ENCODE measurements at places on chromosomes 11 and 22.

GRCh38 chr11:12679471-12679870 lies 5.2 kb downstream of the TEAD1 start:
- DNase-seq: no peak

DNA sequence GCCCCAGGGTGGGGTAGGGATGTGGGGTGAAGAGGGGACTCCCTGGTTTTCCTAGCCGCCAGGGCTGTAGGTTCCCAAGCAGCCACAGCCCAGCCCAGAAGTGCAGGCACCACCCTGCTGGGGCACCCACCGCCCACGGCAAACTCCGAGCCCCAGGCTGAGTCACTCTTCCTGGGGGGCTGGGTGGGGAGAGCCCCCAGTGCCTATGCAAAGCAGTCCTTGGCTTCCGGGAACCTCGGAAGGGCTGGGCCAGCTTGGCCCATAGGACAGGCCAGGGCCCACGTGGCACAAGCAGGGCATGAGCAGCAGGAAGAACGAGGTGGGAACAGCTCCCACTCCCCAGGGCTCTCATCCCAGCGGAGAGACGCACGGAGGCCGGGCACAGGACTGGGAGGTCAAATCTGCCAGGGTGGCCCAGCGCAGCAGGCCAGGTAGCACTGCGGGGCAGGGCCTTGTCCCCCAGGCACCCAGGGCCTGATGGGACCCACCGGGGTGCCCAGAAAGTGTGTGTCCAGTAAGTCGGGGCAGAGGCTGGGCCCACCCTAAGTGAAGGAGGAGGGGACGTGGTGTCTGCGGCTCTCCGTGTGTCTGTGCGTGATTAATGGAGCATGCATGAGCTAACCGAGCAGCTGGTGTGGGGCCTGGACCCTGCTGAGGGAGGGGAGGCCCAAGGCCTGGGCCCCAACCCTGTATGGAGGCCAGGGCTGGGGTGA lies 4.6 kb upstream of the IL17REL start:
- peak; percentile 64 for DNase-seq

GRCh38 chr11:15932417-15932816 lies 423.9 kb downstream of the SOX6 start:
- DNase-seq: no peak

DNA sequence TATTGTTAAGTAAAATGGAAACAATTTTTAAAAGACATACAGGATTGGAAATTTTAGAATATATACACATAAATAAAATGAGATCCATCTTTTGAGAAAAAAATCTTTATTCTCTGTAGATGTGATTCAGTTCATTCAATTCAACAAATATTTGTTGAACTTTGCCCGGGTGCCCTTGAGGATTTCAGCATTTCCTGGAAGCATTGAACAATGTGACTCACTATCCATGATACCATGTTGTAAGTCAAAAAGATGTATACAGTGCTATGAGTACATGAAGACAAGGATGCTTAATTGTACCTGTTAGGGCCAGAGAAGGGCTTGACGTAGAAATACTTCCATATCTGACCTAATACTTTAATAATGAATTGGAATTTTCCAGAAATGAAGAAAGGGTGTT lies 353.7 kb downstream of the METTL15 start:
- DNase-seq: no peak

GRCh38 chr11:75814363-75814676 lies 690 bp upstream of the UVRAG start:
- DNase-seq: no peak

- DNase-seq: no peak
These were observed 229.6 kb downstream of the SWAP70 start for GRCh38 chr11:9893474-9893873.

DNA sequence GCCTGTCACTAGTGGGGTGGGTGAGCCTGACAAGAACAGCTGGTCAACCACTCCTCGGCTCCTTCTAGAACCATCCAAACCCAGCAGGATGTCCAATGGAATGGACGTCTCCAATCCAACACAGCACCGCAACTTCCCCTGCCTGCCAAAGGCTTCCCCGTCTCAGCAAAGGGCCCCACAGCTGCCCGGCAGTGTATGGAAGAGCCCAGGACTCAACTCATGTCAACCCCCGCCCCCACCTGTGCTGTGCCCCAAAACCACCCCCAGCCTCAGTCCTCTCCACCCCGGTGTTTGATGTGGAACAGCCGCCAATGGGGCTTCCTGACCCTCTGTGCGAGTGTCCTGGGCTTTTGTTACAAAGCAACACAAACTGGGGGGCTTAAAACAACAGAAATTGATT lies 223.8 kb downstream of the CTTN start:
- DNase-seq: no peak

GRCh38 chr11:106233191-106233590 lies 155.7 kb downstream of the AASDHPPT start:
- no peak for DNase-seq

DNA sequence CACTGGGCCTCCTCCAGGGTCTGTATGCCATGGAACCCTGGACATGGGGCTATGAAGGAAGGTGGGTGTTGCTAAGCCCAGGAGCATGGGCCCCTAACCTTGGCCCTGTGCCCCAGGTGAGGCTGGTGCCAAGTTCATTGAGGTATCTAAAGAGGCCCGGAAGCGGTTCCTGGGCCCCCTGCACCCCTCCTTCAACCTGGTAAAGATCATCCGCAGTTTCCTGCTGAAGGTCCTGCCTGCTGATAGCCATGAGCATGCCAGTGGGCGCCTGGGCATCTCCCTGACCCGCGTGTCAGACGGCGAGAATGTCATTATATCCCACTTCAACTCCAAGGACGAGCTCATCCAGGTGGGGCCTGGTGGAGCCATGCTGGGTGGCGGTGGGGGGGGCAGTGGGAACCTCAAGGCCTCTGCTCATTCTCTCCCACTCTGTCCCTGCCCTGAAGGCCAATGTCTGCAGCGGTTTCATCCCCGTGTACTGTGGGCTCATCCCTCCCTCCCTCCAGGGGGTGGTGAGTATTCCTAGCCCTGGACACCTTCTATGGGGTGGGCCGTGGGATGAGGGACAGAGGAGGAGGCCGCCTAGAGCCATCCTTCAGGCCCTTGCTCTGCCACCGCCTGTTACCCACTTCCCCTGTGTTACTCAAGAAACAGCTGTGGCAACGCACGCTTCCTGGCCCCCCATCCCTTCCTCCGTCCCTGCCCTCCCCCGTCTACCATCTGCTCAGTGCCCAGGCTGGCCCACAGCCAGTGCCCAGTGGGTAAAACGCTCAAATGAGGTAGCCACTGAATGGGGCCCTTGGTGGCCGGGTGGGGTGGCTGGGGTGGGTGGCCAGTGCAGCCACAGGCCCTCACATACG lies 3.0 kb downstream of the PNPLA2 start:
- DNase-seq: no peak

DNA sequence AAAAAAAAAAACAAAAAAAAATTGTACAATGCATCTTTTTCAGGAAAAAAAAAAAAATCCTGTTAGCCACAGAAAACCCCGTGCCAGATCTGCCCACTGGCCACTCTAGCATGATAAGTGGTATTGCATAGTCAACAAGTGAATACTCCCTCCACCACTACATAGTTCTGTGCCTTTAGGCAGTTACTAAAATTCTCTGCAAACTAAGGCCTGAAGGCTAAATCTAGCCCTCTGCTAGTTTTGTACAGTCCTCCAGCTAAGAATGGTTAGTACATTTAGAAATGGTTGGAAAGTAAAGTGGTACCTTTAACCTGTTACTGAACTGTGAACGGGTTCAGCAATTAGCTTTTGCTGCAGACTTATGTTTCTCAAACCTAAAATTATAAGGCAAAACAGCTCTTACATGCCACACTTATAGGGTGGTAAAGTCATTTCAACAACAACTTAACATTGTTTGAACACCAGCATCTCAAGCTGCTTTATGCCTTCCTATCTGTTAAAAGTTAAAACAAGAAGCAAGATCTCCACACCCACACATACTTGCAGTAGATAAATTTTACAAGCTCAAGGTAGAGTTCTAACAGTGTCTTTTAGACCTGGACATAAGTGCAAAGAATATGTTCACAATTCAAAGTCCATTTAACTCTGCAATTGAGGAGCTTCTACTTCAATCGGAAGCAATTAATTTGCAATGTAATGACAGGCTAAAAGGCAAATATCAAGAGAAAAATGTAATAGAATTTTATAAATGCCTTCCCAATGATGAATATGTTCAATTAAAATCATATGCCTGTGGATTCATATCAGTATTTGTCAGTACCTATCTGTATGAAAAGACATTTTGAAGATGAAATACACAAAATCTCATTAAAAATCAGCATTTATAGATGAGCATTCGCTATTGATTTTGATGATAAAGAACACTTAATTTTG lies 7.3 kb downstream of the C11orf71 start:
- no peak for DNase-seq

GRCh38 chr11:44575288-44575672 lies 9.8 kb downstream of the CD82 start:
- peak; percentile 53 for DNase-seq

- DNase-seq: no peak
These were observed 19.6 kb downstream of the APOL4 start for GRCh38 chr22:36182056-36182455.

GRCh38 chr11:81870815-81871214 lies 862.8 kb downstream of the FAM181B start:
- DNase-seq: no peak

- no peak for DNase-seq
These were observed 11.4 kb downstream of the ETS1 start for GRCh38 chr11:128575961-128576350.

GRCh38 chr11:66056501-66056900 lies 4.3 kb downstream of the SF3B2 start:
- no peak for DNase-seq

DNA sequence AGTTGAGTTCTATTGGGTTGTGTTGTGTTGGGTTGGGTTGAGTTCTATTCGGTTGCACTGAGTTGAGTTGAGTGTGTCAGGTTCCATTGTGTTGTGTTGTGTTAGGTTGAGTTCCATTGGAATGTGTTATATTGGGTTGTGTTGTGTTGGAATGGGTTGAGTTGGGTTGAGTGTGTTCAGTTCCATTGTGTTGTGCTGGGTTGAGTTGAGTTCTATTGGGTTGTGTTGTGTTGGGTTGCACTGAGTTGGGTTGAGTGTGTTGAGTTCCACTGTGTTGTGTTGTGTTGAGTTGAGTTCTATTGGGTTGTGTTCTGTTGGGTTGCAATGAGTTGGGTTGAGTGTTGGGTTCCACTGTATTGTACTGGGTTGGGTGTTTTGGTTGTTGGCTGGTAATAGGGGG lies 35.5 kb downstream of the ALX4 start:
- no peak for DNase-seq

DNA sequence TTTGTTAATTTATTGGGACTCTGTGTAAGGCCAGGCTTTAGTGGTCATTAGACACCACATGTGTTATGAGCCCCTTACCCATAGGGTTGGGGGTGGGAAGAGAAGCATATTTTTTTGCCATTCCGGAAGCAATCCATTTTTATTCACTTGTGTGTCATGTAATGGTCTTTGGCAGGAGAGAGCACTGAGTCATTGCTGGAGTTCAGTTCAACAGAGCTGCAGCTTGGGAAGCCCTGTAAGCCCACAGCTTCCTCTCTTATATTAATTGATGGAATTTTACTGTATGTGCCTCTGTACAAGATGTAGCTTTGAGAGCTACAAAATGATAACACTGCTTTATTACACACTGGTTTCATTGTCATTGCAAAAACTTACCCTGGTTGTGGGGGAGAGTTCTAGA lies 177.3 kb upstream of the SORL1-AS1 start:
- DNase-seq: no peak

- no peak for DNase-seq
These were observed 2.4 kb downstream of the CHEK1 start for GRCh38 chr11:125627236-125627910.

- no peak for DNase-seq
These were observed 75.1 kb upstream of the NUP50 start for GRCh38 chr22:45088576-45088975.

GRCh38 chr11:629237-629583 lies 2.2 kb upstream of the SCT start:
- DNase-seq: no peak

- DNase-seq: no peak
These were observed 150.1 kb upstream of the PGR start for GRCh38 chr11:101279728-101280127.

DNA sequence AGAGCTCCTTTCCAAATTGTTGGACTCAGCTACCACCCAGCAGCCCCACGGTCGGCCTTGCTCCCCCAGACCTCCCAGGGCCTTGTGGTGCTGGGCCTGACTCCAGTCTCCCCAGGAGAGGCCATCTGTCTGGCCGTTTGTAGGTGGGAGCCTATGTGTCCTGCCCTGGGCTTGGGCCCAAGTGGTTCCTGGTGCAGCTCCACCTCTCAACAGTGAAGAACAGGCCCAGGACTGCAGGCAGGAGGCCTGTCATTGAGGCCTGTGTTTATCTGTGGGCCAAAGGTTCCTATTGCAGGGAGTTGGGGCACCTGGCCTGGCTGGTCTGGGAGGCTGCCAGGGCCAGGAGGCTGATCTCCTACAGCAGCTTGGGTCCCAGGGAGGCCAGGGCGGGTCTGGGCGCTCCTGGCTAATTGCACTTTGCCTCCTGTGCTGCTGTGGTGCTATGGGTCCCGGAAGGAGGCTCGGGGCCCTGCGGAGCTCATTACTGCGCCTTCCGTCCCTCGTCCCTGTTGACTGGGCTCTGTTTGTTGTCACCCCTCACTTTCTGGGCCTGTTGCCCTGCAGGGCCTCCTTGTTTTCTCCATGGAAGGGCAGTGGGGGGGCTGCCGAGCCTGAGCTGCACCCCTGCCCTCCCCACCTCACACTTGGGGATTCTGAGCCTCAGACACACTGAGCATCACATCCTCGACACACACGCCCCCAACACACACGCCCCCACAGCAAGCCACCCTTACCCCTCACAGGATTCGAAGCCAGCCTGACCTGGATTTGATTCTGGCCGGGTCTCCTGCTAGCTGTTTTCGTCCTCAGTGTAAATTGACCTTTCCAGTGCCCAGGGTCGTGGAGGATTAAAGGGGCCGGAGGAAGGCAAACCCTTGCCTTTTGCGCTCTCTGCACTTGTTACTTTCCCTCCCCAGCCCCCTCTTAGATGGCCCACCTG lies 6.8 kb upstream of the OMP start:
- no peak for DNase-seq

- no peak for DNase-seq
These were observed 35.1 kb upstream of the KRTAP5-7 start for GRCh38 chr11:71491940-71492339.

DNA sequence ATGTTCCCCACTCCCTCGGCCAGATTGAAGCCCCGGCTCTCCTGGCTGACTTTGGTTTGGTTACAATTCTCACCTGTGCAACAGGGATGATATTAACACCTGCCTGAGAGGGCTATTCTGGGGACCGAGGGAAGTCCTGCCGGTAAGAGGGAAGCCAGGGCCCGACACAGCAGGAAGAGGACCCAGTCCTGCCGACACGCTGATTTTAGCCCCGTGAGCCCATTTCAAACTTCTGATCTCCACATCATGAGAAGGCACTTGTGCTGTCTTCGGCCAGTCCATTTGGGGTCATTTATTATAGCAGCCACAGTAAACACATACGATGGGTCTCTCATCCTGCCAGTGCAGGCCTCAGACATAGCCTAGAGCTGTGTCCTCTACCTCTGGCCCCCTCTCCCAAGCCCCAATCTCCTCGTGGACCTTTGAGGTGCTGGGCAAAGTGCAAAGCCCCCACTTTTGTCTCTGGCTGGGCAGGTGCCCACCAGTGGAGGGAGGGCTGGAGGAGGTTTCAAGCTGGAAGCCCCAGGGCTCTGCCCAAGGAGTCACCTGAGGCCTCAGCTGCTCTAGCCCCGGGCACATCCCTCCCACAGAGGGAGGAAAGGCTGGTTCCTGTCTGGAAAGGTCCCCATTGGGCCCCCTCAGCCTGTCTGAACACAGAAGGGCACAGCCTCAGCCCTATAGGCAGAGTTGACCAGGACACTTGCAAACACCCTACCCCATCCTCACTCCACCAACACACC lies 59.1 kb upstream of the FGF3 start:
- no peak for DNase-seq

Measured in activated CD8-positive, alpha-beta memory T cell treated with anti-CD3 and anti-CD28 coated beads for 4 hours (primary cell).